Activated CD4-positive, alpha-beta T cell treated with anti-CD3 and anti-CD28 coated beads, Interleukin-2, amount 10 ng/mL, durations not matched to agents 24 days and 14 days (primary cell): ENCODE measurements at places on chromosomes 4 and X.

DNA sequence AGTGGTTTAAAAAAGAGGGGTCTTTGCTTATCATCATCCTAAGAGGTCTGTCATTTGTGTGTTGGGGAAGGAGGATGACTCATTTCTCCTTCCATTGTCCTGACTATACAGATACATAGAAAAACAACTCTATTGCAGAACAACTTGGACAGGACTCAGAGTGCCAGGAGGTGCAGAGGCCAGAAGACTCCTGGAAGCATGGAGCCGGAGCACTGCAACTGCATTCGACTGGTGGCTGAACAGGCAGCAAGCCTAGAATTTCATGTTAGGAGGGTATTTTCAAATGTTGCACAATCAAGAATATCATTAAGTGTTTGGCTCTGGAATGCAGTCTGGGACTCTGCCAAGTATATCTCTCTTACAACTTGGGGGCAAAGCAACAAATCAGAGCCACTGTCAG is 35.0 kb upstream of the MAML3 start:
- H3K4me3 ChIP-seq: no peak overlapping the region
- DNase-seq: no peak
- H3K36me3 ChIP-seq: no peaks in the 10 kb centered on the region
- H3K27me3 ChIP-seq: peaks cover 42% of the 10 kb centered on the region

DNA sequence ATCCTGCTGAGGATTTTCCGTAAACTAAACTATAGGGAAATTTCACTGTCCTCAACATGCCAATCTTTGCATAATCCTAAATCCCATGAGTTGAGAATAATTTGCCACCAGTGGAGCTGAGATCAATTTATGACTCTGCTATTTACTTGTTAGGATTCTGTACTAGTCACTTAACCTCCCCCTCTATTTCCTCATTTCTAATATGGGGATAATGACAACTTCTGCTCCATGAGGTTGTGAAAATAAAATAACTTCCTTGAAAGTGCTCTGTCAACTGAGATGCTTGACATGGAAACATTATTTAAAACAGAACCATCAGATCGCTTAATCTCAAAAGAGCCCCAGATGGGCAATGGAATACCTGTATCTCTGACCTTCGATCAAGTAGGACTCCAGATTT is 2.6 kb upstream of the FGF16 start:
- no peak overlapping the region for H3K4me3 ChIP-seq
- DNase-seq: no peak
- peaks cover 11% of the 10 kb centered on the region for H3K4me1 ChIP-seq
- no peak overlapping the region for H3K27ac ChIP-seq
- H3K27me3 ChIP-seq: peaks cover 17% of the 10 kb centered on the region

- H3K27me3 ChIP-seq: no peaks in the 10 kb centered on the region
- no peak overlapping the region for H3K4me3 ChIP-seq
- H3K4me1 ChIP-seq: peaks cover 6% of the 10 kb centered on the region
- H3K27ac ChIP-seq: no peak overlapping the region
- DNase-seq: no peak
These were observed 17.3 kb downstream of the TSC22D3 start for GRCh38 chrX:107758231-107758766.

DNA sequence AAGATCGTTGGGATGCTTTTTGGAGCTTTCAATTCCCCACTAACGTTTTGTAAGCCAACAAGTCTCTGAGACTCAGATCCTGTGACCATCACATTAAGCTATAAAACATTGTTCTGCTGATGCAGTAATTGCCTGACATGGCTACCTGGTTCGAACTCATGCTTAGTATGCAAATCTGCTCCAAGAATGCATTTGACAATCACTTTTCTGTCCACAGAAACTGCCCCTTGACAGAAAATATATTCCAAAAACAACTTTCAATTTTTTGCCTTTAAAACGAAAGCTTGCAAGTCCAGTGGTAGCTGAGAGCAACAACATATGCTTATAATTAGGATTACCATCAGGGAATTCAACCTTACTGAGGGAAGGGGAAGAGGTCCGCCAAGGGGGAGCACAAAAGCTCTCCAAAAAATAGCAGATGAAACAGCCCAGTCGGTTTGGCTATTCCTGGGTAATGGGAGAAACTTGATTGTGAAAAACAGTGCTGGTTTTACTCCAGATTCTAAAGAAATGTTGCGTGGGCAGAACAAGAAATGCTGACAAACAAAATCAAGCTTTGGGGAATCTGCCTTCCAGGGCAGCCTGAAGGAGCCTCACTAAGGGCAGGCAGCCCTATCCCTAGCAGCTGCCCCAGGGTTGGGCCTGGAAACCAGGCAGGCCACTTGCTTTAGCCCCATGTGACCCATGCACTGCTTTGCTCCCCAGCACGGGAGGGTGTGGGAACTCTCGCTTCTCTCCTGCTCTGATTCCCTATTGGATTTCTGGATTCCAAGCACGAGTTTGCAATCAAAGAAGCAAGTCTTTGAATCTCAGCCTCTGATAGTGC is 160.7 kb upstream of the LDB2 start:
- no peaks in the 10 kb centered on the region for H3K4me1 ChIP-seq
- H3K4me3 ChIP-seq: no peak overlapping the region
- H3K27me3 ChIP-seq: no peaks in the 10 kb centered on the region
- no peak overlapping the region for H3K27ac ChIP-seq

DNA sequence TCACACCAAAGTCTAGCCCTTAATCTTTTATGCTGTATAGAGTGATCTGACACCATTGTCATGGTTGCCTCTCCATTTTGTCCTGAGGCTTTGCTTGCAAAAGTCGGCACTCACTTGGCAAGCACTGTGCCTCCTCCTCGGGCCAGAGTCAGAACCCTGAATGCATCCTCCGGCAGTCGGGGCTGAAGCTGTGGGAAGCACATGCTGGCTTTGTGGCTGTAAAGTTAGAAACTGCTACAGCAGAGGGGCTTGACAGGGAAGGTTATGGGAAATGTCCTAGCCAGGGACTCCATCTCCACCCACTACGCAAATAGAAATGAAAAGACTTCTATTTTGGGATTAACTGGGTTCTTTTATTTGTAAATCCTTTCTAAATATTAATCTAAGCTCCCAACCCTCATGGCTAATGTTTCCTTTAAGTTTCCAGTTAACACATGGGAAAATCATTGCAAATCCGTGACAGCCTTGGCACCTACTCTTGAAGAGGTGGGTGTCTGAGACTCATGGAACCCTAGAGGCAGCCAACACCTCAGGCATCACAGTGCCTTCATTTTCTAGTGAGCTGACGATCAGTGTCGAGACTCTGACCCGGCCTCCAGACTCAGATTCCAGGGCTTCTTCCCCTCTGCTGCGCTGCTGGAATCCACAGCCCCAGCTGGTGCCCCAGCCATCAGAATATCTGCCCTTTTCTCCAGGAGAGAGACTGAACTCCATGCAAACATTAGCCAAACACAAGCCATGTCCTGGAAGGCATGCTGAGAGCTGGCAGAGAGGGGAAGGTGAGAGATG is 7.9 kb upstream of the CLDN24 start:
- peaks cover 3% of the 10 kb centered on the region for H3K27me3 ChIP-seq
- no peaks in the 10 kb centered on the region for H3K36me3 ChIP-seq
- no peak for DNase-seq
- no peak overlapping the region for H3K4me3 ChIP-seq

DNA sequence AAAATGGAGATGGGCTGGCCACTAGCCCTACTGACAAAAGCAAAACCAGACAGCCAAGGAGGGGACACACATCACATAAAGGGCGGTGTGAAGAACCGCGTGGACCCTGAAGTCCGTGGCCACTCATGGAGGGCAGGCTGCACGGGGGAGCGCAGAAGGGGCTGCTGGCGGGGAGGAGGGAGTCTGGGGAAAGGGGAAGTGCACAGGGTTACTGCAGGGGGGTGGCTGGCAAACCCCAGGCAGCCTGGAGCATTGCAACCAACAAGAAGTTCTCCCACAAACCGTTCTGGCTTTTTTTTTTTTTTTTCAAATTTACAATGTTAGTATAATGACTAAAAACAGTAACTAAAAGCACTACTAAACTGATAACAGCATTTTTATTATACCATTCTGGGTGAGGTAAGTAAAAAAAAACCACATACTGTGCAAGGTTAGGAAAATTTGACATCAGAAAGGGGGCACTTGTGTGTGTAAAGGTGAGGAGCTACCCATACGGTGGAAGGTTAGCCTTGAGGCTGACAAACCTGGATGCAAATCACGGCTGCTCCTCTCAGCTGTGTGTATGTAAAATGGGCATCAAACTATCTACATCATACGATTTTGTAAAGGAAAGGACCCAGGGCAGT is 87.1 kb downstream of the TSPAN5 start:
- peaks cover 32% of the 10 kb centered on the region for H3K4me1 ChIP-seq
- no peaks in the 10 kb centered on the region for H3K27me3 ChIP-seq
- H3K27ac ChIP-seq: peak overlapping the region; percentile 34
- no peak for DNase-seq
- H3K36me3 ChIP-seq: peaks cover 37% of the 10 kb centered on the region

GRCh38 chr4:47661741-47662140 is 176.1 kb downstream of the CORIN start:
- no peak overlapping the region for H3K4me3 ChIP-seq
- no peaks in the 10 kb centered on the region for H3K4me1 ChIP-seq
- H3K36me3 ChIP-seq: no peaks in the 10 kb centered on the region
- DNase-seq: no peak
- no peak overlapping the region for H3K27ac ChIP-seq

DNA sequence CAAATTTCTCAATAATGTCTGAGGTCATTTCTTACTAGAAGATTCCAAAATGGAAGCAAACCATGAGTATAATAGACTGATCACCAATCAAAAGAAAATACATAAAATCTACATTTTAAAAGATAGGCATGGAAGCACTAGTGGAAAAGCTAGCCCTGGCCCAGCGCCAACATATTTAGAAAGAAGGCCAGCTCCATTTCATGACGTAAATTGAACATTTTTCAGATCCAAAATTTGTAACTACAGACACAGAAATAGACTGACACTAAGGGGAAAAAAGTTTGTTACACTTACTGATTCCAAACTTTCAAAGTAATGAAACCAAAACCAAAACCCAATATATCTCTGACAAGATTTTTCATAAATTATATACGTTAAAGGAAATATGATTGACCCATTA is 117.7 kb downstream of the ADAMTS3 start:
- no peak overlapping the region for H3K4me3 ChIP-seq
- no peaks in the 10 kb centered on the region for H3K27me3 ChIP-seq
- no peak for DNase-seq
- H3K36me3 ChIP-seq: no peaks in the 10 kb centered on the region

GRCh38 chr4:24370421-24370820 is 213.9 kb downstream of the DHX15 start:
- no peak for DNase-seq
- no peaks in the 10 kb centered on the region for H3K4me1 ChIP-seq
- no peaks in the 10 kb centered on the region for H3K36me3 ChIP-seq
- no peak overlapping the region for H3K27ac ChIP-seq
- no peaks in the 10 kb centered on the region for H3K27me3 ChIP-seq
- no peak overlapping the region for H3K4me3 ChIP-seq

DNA sequence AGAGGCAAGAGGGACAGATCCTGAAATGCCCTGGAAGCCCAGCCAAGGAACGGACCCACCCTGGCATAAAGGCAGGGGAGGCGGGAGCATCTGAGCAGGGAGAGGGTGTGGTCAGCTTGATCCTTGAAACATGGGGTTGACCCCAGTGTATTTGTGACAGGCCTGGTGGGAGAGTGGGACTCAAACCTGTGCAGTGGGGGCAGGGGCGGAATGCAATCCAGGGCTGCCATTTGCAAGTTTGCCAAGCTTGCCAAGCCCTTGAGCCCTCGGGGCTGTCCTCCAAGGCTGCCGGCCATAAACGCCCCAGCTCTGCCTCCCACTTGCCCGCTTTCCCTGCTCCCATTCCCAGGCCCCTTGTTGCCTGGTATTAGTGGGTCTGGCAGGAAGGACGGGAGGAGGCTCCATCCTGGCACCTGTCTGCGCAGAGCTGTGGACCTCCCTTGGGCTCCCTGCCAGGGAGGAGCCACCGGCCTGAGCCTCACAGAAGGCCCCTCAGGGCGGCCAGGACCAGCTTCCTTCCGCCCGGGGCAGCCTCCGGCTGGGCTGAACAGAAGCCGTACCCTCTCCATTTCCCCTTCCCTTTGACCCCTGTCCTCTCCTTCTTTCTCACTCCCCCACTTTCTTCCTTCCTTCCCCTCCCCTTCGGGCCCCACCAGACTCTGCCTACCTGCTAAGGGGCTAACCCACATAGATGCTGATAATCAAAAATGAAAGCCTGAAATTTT is 661 bp downstream of the S100P start:
- H3K4me3 ChIP-seq: peak overlapping the region; percentile 75
- peak overlapping the region; percentile 95 for H3K27ac ChIP-seq
- H3K4me1 ChIP-seq: peaks cover 73% of the 10 kb centered on the region
- DNase-seq: peak; percentile 77
- no peaks in the 10 kb centered on the region for H3K27me3 ChIP-seq
- no peaks in the 10 kb centered on the region for H3K36me3 ChIP-seq

DNA sequence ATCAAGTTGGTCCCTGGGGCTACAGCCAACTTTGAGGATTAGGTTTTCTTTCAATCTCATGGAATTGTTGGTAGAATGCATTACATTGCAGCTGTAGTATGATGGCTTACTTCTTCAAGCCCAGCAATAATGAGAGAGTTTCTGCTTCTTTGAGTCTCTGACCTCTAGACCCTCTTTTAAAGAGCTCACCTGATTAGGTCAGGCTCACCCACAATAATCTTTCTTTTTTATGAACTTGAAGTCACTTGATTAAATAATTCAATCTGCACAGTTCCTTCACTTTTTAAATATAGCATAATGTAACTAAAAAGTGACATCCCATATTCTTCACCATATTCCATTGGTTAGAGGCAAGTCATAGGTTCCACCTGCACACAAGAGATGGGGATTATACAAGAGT is 547.5 kb upstream of the CT83 start:
- no peak overlapping the region for H3K4me3 ChIP-seq
- no peaks in the 10 kb centered on the region for H3K36me3 ChIP-seq
- H3K4me1 ChIP-seq: no peaks in the 10 kb centered on the region

GRCh38 chrX:2782778-2783177 is 30.9 kb downstream of the XG start:
- no peak overlapping the region for H3K4me3 ChIP-seq
- H3K4me1 ChIP-seq: no peaks in the 10 kb centered on the region
- H3K27me3 ChIP-seq: no peaks in the 10 kb centered on the region
- H3K27ac ChIP-seq: no peak overlapping the region
- H3K36me3 ChIP-seq: no peaks in the 10 kb centered on the region

DNA sequence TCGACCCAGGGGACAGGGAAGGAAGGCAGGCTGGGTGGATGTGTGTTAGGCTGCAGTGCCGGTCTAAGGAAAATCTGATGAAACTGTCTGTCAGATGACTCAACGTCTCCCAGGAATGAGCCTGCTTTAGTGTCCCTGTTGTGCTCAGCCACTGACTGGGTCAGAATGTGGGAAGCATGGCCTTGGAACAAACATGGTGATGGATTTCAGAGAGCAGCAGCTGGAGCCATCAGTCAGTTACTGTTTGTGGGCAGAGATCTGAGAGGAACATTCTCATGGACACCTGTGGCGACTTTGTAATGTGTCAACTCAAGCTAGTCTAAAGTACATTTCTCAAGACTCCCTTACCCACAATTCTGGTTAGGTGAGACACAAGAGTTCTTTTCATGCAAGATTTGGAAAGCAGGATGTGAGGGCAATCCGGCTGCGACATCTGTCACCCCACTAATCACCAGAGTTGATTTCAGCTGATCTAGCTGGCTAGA is 63.2 kb downstream of the ANAPC10 start:
- no peak overlapping the region for H3K27ac ChIP-seq
- no peak overlapping the region for H3K4me3 ChIP-seq
- peaks cover 41% of the 10 kb centered on the region for H3K36me3 ChIP-seq
- H3K4me1 ChIP-seq: peaks cover 11% of the 10 kb centered on the region
- no peak for DNase-seq

GRCh38 chrX:46327566-46328115 is 217.6 kb downstream of the ZNF674 start:
- no peaks in the 10 kb centered on the region for H3K27me3 ChIP-seq
- no peak overlapping the region for H3K4me3 ChIP-seq
- DNase-seq: no peak
- no peaks in the 10 kb centered on the region for H3K36me3 ChIP-seq
- H3K27ac ChIP-seq: peak overlapping the region; percentile 56
